ENCODE measurements at places on chromosomes 13 and 19.

DNA sequence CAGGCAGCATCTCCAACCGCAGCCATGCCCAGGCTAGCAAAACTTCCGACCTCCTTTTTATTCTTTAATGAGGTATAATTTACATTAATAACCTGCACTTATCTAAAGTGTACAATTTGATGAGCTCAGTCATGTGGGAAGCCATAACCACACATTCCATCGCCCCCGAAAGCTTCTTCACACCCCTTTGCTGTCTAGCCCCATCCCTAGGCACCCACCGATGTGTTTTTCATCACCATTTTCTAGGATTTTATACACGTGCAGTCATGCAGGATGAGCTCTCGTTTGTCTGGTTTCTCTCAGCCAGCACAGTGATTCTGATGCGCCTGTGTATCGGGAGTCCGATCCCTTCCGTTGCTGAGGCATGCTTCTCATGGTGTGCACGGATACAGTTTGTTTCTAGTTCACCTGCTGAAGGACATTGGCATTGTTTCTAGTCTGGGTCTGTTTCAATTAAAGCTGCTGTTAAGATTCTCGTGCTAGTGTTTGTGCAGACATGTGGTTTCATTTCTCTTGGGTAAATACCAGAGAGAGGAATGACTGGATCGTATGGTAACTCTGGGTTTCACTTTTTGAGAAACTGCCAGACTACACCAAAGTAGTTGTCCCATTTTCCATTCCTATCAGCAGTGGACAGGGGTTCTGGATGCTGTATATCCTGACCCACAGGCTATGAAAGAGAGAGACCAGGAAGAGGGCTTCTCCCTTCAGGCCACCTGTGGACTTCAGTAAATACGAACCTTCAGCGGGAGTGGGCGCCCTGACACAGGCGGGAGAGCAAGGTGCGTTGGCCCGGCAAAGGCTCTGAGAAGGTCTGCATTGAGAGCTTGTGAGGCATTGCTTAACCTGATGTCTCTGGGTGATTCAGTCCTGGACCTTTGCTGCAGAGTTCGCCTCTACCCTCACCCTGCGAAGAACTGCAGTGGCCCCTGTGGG lies 4.9 kb downstream of the AP1M1 start:
- no peak for DNase-seq

- DNase-seq, result no peak
Observed at GRCh38 chr19:10473192-10473591, 30.0 kb downstream of the KEAP1 start.

GRCh38 chr13:37277435-37278144 lies 172.1 kb upstream of the CSNK1A1L start:
- DNase-seq, result no peak

GRCh38 chr19:1211494-1212234 lies 6.1 kb downstream of the STK11 start:
- no peak for DNase-seq

GRCh38 chr19:33406521-33407139 lies 33.1 kb downstream of the CEBPG start:
- DNase-seq, result peak; percentile 73

- DNase-seq, result peak; percentile 91
Observed at GRCh38 chr13:30744056-30744680, 8.8 kb downstream of the ALOX5AP start.

DNA sequence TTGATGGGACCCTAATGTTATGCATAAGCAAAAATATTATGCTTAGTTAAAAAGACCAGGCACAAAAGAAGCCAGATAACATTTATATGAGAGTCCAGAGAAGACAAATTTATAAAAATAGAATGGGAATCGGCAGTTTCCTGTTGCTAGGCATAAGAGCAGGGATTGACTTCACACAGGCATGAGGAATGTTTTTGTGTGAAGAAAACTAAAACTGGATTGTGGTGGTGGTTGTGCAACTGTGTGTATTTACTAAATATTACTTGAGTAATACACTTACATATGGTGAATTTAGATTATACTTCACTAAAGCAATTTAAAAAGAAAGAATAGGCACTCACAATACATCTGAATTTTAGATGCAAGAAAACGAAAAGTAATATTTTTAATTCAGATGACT lies 108.3 kb downstream of the SLITRK1 start:
- DNase-seq, result no peak

- DNase-seq, result no peak
Observed at GRCh38 chr13:94073007-94073744, 406.3 kb downstream of the DCT start.

DNA sequence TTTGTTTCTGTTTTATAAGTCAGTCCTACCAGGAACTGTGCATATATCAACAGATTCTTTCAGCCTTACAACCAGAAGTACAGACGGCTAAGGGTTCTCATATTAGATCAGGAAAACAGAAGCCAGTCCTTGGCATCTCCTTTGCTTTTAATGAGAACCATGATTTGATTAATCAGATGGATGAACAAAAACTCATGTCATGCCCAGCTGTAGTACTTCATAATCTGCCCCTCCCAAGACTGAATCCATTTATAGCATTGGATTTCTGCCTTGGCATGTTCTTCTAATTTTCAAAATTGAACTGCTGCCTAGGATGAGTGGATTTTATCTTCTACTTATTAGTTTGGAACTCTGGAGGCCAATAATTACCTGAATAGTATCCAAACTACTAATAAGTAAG lies 617.2 kb downstream of the SLITRK5 start:
- DNase-seq, result no peak

GRCh38 chr19:19034204-19034624 lies 811 bp downstream of the ARMC6 start:
- peak; percentile 84 for DNase-seq

- DNase-seq, result no peak
Observed at GRCh38 chr19:53853707-53854106, 14.0 kb upstream of the MYADM start.
